ENCODE measurements at places on chromosomes 6 and 20.

- no peak for DNase-seq
Observed at GRCh38 chr6:161228921-161229591, 44.8 kb downstream of the AGPAT4 start.

GRCh38 chr6:125307150-125307838, 5.5 kb upstream of the HDDC2 start:
- no peak for DNase-seq

GRCh38 chr20:44833437-44833836, 23.1 kb upstream of the RIMS4 start:
- DNase-seq, result no peak

- DNase-seq, result no peak
Observed at GRCh38 chr6:13841936-13842335, 27.6 kb upstream of the MCUR1 start.

DNA sequence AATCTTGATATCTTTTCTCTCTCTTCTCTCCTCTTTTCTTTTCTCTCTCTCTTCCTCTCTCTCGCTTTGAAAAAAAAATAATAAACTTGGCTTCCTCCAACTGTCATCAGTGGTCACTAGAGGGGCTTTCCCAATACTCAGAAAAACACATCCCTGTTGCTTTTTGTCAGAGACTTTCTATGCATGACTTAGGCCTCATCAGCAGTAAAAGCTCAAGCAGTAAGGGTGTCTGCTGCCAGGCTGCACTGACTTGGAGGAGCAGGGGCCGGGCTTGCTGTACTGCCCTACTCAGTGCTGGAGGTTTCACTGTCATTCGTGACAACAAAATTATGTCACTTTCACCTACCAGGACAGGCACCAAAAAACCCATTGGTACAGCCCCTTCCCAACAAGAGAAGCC, 272.0 kb downstream of the ADGB start:
- no peak for DNase-seq

DNA sequence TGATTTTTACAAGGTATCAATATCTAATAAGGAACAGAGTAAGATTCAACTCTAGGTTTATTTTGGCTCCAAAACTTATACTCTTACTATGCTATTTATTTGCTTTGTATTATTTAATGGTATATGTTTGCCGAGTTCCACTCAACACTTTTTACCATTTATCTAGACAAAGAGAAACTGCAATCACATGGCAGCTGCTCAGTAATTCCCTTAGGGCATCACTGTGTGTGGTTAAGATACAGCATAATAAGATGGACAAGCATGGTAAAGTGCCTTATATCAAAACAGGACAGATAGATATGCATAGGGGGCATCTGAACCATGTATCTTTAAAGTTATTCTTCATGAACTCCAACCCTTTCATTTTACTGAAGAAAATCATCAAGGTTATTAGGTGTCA, 483.0 kb upstream of the ID4 start:
- no peak for DNase-seq
